ENCODE measurements at places on chromosomes 16 and 17. TPM values are rescaled to one million over a fixed set of nuclear protein-coding genes. Genes with fewer than 3 reads are reported as not detected.

DNA sequence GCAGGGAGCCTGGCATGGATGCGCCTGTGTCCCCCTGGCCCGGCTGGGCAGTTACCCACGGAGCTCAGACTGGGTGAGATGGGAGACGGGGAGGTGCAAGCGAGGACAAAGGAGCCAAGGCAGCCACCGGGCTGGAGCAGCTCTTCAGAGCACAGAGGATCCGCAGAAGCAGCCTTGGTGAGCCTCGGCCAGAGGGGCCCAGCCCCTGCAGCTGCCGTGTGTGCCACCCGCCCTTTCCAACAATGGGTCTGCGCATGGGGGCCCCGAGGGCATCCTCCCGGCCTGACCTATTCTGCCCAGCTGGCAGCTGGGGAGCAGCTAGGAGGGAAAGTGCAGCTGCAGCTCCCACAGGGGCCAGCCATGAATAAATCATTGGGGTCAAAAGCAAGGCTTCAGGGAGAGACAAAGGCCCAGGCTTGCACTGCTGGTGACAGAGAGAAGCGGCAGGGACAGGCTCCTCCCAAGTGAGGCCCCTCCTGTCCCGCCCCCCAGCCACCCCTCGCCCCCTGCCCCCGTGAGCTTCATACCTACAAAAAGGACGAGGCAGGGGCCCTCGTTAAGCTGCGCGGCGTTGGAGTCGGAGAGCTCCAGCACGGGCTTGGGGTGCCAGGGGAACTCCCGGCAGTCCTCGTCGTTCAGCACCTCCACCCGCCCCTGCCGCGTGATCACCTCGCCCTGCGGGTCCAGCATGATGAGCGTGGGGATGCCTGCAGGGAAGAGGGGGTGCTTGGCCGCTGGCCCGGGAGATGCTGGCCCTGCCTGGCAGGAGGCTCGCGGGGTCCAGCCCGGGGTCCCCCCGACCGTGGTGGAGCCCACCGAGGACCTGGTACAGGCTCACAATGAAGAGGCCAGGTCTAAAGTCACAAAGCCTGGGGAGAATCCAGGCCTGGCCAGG, 22.6 kb downstream of the MRM3 start:
- peaks cover 2% of the 10 kb centered on the region for H3K27me3 ChIP-seq
- H3K4me1 ChIP-seq, result no peaks in the 10 kb centered on the region
- H3K4me3 ChIP-seq, result no peak overlapping the region
- H3K36me3 ChIP-seq, result no peaks in the 10 kb centered on the region
- DNase-seq, result no peak

DNA sequence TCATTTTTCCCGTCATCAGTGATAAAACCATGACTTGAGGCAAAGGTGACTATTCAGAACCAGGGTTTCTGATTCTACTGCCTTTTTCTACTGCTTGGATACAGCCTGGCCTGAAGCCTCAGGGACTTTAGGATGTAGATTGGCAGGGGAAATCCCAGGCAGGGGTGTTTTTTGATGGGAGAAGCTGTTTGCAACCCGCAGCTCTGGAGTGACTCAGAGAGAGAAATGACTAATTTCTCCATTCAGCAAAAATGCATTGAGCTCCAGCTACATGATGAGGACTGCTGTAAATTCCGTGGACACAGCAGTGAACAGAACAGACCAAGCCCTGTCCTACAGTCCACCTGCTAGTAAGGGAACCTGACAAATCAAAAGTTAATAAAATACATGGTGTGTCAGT, 560.6 kb downstream of the CDH13 start:
- DNase-seq, result peak; percentile 48
- no peaks in the 10 kb centered on the region for H3K36me3 ChIP-seq
- no peak overlapping the region for H3K4me3 ChIP-seq
- peaks cover 3% of the 10 kb centered on the region for H3K27me3 ChIP-seq
- H3K27ac ChIP-seq, result no peak overlapping the region

GRCh38 chr16:22191532-22192260, 14.4 kb upstream of the EEF2K start:
- peak overlapping the region; percentile 98 for H3K27ac ChIP-seq
- H3K36me3 ChIP-seq, result no peaks in the 10 kb centered on the region
- H3K4me1 ChIP-seq, result peaks cover 61% of the 10 kb centered on the region
- H3K27me3 ChIP-seq, result no peaks in the 10 kb centered on the region
- peak; percentile 54 for DNase-seq
- H3K4me3 ChIP-seq, result peak overlapping the region; percentile 83

GRCh38 chr17:12136646-12137045, 116.0 kb downstream of the MAP2K4 start:
- no peaks in the 10 kb centered on the region for H3K4me1 ChIP-seq
- no peaks in the 10 kb centered on the region for H3K27me3 ChIP-seq
- DNase-seq, result no peak

GRCh38 chr16:57424583-57424982, 20.0 kb downstream of the CCL17 start:
- peaks cover 16% of the 10 kb centered on the region for H3K36me3 ChIP-seq
- H3K27ac ChIP-seq, result no peak overlapping the region
- no peak for DNase-seq
- H3K27me3 ChIP-seq, result no peaks in the 10 kb centered on the region
- H3K4me3 ChIP-seq, result no peak overlapping the region

- H3K27ac ChIP-seq, result no peak overlapping the region
- DNase-seq, result no peak
- H3K27me3 ChIP-seq, result peaks cover 75% of the 10 kb centered on the region
- H3K4me1 ChIP-seq, result peaks cover 21% of the 10 kb centered on the region
- H3K36me3 ChIP-seq, result no peaks in the 10 kb centered on the region
These were observed 2.6 kb downstream of the HNF1B start for GRCh38 chr17:37742116-37742761.

DNA sequence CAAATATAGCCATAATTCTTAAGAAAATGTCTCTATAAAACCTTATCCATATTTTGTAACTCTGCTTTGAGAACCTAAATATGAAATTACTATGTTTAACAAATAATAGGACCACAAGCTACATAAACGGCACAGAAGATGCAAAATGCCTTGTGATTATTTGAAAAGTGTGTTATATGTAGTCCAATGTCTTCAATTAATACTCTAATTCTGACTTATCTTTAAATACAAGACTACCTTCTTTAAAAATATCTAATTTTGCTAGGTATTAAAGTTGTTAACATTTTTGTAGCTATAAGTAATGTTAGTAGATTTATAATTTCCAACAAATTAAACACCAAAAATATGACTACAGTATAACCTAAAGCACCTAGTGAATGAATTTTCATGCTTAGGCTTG, 17.0 kb downstream of the PSMD12 start:
- no peaks in the 10 kb centered on the region for H3K27me3 ChIP-seq
- no peak for DNase-seq
- H3K4me3 ChIP-seq, result no peak overlapping the region
- H3K4me1 ChIP-seq, result no peaks in the 10 kb centered on the region
- H3K27ac ChIP-seq, result no peak overlapping the region
- peaks cover 30% of the 10 kb centered on the region for H3K36me3 ChIP-seq

- no peaks in the 10 kb centered on the region for H3K36me3 ChIP-seq
- no peaks in the 10 kb centered on the region for H3K27me3 ChIP-seq
- H3K27ac ChIP-seq, result no peak overlapping the region
- H3K4me1 ChIP-seq, result peaks cover 13% of the 10 kb centered on the region
These were observed 29.1 kb upstream of the PHOSPHO1 start for GRCh38 chr17:49259663-49260010.

DNA sequence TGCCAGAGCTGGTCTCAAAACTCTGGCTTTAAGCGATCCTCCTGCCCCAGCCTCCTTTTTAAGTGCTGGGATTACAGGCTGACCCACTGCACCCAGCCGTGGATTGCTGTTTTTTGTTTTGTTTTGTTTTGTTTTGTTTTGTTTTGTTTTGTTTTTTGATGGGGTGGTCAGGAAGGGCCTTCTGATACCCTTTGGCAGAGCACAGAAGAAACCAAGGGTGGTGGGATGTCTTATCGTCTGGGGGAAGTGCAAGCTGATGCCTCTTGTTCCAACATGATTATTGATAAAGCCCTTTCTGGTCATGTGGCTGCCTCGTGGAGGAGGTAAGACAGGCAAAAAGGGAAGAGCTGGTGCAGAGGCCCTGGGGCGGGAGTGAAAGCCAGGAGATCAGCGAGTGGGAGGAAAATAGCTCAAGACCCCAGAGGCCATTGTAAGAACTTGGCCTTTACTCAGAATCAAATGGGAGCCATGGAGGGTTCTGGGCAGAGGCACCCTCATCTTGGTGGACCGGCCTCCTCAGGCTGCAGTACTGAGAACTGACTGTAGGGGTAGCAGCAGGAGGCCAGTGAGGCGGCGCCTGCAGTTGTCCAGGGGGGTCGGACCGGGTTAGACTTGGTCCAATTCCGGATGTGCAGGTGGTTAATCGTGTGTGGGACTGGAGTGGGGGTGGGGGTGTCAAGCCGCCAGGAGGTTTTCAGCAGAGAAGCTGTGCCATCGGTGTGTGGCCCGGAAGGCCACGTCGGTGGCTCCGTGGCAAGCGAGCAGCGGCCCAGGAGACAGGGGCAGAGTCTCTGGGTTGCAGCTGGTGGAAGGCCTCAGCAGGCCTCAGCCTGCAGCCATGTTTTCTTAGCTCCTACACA, 84.4 kb upstream of the GSE1 start:
- peak; percentile 31 for DNase-seq
- H3K4me1 ChIP-seq, result no peaks in the 10 kb centered on the region
- peak overlapping the region; percentile 30 for H3K27ac ChIP-seq
- H3K4me3 ChIP-seq, result no peak overlapping the region
- H3K27me3 ChIP-seq, result no peaks in the 10 kb centered on the region

- peaks cover 9% of the 10 kb centered on the region for H3K4me1 ChIP-seq
- no peak for DNase-seq
- peaks cover 68% of the 10 kb centered on the region for H3K27me3 ChIP-seq
- peaks cover 2% of the 10 kb centered on the region for H3K36me3 ChIP-seq
- H3K27ac ChIP-seq, result no peak overlapping the region
These were observed 40.0 kb downstream of the MRM1 start for GRCh38 chr17:36641331-36641876.

DNA sequence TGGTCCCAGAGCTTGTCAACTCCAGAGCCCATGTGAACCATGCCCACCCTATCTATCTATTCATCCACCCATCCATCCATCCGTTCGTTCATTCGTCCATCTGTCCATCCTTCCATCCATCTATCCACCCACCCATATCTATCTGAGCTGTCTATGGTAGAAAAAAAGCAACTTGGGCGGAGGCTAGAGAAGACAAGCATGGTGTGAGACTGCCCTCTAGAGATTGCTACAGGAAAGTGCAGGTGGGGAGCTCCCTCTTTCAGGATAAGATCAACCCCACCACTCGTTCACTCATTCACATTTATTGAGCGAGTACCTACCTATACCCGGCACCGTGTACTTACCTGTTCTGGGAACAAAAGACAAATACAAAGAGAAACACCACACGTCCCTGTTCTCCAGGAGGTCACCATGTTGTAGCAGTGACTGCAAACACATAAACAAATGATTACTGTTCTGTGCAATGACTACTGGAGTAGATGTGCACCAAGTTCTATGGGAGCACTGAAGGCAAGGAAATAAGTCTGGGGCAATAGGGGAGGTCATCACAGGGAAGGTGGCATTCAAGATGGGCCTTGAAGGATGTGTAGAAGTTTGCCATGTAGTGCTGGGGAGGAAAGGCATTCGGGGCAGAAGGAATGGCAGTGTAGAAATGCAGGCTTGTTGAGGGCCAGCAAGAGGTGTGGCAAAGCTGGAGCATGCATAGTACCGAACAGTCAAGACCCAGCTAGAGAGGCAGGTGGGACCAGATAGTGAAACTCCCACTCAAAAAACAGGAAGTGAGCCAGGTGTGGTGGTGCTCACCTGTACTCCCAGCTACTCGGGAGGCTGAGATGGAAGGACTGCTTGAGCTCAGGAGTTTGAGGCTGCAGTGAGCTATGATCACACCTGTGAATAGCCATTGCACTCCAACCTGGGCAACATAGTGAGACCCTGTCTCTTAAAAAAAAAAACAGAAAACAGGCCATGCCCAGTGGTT, 13.4 kb upstream of the ATP5MC1 start:
- no peak overlapping the region for H3K27ac ChIP-seq
- peaks cover 6% of the 10 kb centered on the region for H3K27me3 ChIP-seq
- no peaks in the 10 kb centered on the region for H3K4me1 ChIP-seq
- peak; percentile 68 for DNase-seq
- no peak overlapping the region for H3K4me3 ChIP-seq

GRCh38 chr16:58615280-58615679, 14.3 kb downstream of the CNOT1 start:
- H3K4me3 ChIP-seq, result no peak overlapping the region
- peaks cover 25% of the 10 kb centered on the region for H3K4me1 ChIP-seq
- no peaks in the 10 kb centered on the region for H3K27me3 ChIP-seq
- no peak for DNase-seq

- no peaks in the 10 kb centered on the region for H3K27me3 ChIP-seq
- DNase-seq, result peak; percentile 79
- H3K36me3 ChIP-seq, result peaks cover 5% of the 10 kb centered on the region
- peaks cover 30% of the 10 kb centered on the region for H3K4me1 ChIP-seq
These were observed 1.1 kb downstream of the FLII start for GRCh38 chr17:18257268-18257981.

DNA sequence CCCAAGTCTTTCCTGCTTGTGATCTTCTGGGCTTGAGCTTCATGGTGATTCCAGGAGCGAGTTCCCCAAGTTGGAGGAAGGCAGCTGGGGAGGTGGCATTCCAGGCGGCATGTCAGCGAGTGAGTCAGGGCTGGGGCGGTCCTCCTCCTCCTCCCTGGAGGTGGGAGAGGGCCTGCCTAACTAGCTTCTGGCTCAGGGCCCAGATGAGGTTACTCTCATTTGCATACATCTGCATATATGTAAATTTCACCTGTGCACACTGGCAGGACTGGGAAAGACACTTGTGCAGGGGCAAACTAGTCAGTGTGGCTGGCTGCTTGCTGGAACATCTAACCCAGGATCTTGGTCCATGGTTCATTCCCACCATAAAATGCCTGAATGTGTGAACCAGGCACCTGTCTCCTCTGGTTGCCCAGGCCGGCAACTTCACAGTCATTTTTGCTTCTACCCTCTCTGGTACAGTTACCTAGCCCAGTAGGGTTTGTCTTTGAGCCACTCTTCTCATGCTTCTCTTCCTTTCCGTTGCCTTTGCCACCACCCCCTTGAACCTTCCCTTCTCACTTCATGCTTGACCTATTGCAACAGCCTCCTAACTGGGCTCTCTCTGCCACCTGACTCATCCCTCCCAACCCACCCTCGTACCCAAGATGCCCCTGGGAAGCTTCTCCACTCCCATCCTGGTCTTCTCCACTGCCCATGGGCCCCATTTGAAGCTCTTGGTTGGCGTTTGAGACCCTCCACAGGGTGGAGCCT, 9.6 kb upstream of the DLX4 start:
- H3K36me3 ChIP-seq, result no peaks in the 10 kb centered on the region
- H3K27me3 ChIP-seq, result peaks cover 29% of the 10 kb centered on the region
- no peak overlapping the region for H3K27ac ChIP-seq
- H3K4me1 ChIP-seq, result peaks cover 12% of the 10 kb centered on the region

- DNase-seq, result no peak
- H3K27me3 ChIP-seq, result no peaks in the 10 kb centered on the region
- peaks cover 31% of the 10 kb centered on the region for H3K4me1 ChIP-seq
- H3K36me3 ChIP-seq, result peaks cover 52% of the 10 kb centered on the region
- H3K27ac ChIP-seq, result no peak overlapping the region
- no peak overlapping the region for H3K4me3 ChIP-seq
These were observed 25.0 kb downstream of the TAC4 start for GRCh38 chr17:49822829-49823228.

Gene KRTAP16-1
- 0.15 TPM for total RNA-seq

Gene FOXC2
- not detected for total RNA-seq

Gene GAST
- not detected for total RNA-seq

Gene MKS1
- total RNA-seq, result 29.2 TPM

Gene FOXJ1
- total RNA-seq, result 0.84 TPM

Gene HAS3
- total RNA-seq, result 0.20 TPM

Gene TMEM238L
- not detected for total RNA-seq

Gene TMC7
- total RNA-seq, result not detected

Gene CES1
- not detected for total RNA-seq
